ENCODE measurements at places on chromosomes 5 and 9.

- no peak for DNase-seq
These were observed 592.3 kb downstream of the MAT2B start for GRCh38 chr5:164097749-164098148.

DNA sequence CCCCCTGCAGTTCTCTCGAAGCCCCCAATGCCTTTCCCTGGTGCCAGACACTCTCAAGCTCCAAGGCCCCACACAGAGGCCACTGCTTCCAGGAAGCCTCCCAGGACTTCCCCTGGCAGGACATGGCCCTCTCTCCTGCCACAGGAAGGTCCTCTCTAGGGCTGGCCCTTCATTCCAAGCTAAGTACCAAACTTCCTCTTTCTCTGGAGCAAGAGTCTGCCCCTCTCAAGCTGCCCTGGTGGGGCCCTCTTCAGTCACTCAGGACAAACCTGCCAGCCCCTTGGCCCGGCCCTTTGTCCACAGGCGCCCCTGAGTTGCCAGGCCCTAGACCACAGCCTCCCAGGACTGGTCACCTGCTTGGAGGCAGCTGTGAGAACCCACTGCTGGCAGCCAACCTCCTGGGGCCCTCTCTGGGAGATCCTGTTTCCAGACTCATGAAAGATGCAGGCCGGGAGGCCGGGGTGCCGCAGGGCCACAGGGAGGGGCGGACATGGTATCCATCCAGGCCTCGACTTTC lies 6.6 kb downstream of the NINJ1 start:
- DNase-seq: no peak

DNA sequence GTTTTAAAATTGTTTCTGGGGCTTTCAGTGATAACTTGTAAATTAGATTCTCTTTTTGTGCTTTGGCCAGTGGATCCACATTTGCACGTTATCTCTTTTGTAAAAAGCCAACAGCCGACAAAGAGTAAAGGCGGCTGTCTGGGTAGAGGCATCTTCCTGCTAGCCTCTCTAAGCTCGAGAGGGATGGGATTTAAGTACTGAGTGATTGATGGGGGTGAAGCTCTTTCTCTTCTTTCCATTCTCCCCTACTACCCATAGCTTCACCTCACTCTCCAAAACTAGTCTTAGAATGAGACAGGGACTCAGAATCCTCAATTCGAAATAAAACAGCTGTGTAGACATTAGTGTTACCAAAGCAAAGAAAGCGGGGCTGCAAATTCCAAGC lies 3.4 kb downstream of the PBX3 start:
- DNase-seq: no peak

DNA sequence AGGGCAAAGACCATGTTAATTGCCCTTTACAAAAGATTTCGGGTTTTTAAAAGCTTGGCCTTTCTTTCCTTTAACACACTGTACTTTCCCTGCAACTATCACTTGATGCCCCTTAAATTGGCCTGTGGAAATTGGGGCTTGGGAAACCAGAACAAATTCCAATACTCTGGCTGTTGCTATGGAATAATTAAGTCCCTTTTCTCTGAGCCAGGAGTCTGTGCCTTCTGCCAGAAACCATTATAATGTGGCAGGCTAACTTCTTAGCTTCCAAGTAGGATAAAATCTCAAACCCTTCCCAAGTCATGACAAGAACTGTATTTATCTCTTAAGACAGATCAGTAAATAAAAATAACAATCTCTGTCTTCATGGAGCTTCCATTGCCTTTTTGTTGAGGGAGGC lies 1.1 kb upstream of the SPINK1 start:
- DNase-seq: no peak
